ENCODE measurements at places on chromosomes 16 and 17.

DNA sequence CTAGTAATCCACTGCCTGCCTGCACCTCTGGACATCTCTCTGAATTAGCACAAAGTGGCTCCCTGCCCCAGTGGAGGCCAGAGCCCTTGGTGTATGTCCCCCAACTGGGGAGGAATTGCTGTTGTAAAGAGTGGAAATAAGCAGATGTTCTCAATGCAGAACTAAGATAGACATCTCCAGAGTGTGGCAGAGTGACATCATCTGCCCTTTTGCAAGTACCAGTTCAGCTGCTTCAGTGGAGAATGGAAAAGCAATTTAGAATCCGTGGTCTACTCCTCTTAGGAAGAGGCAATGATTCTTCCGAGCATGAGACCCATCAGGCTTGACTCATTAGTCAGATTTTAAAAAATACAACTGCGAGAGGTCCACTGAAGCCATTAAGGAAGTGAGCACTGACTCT is 1512.0 kb upstream of the GOT2 start:
- DNase-seq = no peak

DNA sequence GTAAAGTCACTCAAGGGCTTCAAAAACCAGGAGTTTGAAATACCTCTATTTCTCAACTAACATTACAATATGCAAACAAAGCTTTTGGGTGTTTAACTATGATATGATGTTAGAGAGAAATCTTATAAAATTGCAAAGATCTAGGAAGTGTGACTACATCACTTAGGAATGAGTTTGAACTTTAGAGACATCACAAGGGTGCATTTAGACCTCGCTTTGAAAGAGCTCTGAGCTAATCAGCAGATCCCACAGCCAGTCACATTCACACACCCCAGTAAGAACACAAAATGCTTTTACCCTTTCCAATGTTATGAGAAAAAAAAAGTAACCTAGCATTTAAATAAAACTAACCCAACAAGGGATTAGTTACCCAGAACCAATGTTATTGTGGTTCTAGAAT is 45.2 kb downstream of the HYDIN start:
- no peak for DNase-seq

- DNase-seq = peak; percentile 39
Measured at GRCh38 chr17:10879190-10879836, 41.4 kb upstream of the PIRT start.

DNA sequence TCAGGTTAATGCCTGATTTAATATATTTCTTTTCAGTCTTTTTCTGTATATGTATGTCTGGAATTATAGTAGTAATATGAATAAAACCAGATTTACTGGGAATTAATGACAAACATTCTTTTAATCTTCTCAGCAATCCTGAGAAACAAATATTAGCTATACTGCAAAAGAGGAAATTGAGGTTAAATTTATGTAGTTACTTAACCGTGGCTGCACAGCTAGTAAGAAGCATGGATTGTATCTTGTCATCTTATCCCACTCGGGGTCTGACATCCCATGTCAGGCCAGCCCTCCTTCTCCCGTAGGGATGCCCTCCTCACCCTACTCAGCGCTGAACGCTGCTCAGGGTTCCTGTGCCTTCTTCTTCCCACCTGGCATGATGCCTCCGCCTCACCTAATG is 143.0 kb downstream of the FTO start:
- DNase-seq = no peak

- peak; percentile 71 for DNase-seq
Measured at GRCh38 chr16:7363422-7364417, 31.1 kb downstream of the RBFOX1 start.

- DNase-seq = no peak
Measured at GRCh38 chr17:72135546-72136325, 14.9 kb downstream of the SOX9 start.

GRCh38 chr17:49132699-49133364 is at the start of gene B4GALNT2:
Gene B4GALNT2 (plus strand): TSS chr17:49132769. CDS start chr17:49132793, 24 bp downstream.
- no peak for DNase-seq

DNA sequence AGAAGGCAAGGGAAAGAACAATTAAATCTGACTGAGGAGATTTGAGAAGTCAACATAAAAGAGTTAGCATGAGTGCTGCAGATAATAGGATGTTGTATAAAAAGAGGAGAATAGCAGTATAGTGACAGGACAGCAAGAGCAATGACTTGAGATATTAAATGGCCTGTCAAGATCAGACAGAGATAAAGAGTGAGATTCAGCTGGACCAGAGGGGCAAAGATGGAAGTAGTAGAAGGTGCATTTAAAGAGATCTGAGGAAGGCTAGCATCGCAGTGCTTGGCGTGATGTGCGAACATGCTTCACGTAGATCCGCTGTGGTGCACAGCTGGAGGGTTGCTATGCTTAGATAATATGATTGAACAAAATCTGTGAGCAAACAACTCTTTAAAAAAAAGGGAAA is 1422.6 kb upstream of the CDH8 start:
- no peak for DNase-seq

GRCh38 chr17:73882590-73882989 is 238.3 kb upstream of the SDK2 start:
- DNase-seq = no peak

DNA sequence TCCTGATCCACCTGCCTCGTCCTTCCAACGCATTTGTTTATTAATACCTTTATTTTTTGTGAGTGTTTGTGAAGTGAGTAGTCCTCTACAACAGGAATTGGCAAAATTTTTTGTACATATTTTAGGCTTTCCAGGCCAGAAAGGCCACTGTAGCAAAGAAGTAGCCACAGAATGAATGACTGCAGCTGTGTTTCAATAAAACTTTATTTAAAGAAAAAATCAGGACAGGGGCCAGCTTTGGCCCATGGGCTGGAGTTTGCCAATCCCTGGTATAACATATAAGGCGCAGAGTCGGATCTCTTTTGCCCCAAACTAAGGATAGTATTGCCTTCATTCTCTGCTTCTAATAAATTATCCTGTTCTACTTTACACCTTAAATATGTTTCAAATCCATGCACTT is 198.0 kb upstream of the COX10 start:
- no peak for DNase-seq

DNA sequence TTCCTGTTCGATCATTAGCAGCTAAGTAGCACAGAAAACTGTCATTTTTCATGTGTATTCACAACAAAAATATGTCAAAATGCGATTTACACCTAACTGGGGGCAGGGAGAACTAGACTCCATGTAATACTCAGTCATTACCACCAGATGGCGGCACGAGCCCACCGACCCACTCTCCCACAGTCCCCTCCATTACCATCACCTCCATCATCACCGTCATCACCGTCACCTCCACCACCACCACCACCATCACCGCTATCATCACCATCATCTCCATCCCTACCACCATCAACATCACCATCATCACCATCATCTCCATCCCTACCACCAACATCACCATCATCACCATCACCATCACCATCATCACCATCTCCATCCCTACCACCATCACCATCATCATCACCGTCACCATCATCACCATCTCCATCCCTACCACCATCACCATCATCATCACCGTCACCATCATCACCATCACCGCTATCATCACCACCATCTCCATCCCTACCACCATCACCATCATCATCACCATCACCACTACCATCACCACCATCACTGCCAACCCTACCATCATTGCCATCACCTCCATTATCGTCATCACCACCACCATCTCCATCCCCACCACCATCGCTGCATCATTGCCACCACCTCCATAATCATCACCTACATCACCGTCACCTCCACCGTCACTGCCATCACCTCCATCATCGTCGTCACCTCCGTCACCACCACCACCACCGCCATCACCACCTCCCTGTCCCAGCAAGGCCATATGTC is 14.4 kb downstream of the NDUFAF8 start:
- DNase-seq = no peak

DNA sequence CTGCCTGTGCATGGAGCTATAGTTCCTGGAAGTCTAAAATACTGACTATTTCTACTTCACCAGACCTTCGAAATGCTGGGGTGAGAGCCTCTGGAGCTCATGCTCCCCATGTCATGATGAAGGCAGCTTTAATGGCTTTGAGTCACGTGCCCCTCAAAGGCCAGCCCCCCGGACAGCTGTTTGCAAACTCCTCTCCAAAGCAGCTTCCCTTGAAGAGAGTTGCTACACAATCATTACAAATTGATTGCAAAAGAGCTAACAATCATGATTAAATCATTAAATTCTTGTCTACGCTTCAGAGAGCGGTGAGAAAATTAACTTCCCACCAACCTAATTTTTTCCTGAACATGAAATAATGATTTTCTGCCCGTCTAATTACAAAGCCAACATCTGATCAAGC is 134.8 kb upstream of the IRX6 start:
- no peak for DNase-seq

- no peak for DNase-seq
Measured at GRCh38 chr16:84567286-84567962, 50.5 kb downstream of the COTL1 start.

DNA sequence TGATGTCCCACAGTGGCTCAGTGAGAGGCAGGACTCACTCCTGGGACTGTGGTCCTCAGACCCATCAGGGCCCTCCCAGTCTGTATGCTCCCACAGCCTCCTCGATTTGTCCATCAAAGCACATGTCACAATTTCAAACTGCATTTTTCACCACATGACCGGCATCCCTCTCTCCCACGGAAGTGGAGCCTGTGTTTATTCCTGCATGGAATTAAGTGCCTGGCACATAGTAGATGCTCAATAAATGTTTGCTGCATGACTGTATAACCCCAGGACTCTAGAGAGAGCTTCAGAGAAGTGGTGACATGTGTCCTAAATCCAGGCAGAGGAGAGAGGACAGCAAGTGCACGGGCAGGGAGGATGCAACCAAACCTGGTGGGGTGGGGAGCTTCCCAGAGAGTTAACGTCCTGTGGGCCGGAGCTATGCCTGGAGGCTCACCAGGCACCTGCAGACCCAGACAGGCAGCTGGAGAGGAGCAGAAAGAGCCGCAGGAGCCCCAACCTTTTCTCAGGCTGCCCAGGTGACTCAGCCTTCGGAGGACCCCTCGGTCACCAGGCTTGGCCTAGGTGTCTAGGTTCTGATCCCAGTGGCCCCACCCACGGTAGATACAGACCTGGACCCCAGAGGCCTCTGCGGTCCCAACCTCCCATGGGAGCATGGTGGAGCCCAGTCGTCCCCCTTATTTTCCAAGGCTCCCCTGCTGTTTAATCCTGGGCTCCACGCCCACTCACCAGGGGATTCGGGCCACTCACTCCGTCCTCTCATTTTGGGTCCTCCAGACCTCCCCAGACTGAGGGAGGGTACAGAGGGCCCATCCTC is 5.8 kb downstream of the CDH5 start:
- DNase-seq = no peak

- no peak for DNase-seq
Measured at GRCh38 chr17:36661047-36661666, 59.8 kb downstream of the MRM1 start.

DNA sequence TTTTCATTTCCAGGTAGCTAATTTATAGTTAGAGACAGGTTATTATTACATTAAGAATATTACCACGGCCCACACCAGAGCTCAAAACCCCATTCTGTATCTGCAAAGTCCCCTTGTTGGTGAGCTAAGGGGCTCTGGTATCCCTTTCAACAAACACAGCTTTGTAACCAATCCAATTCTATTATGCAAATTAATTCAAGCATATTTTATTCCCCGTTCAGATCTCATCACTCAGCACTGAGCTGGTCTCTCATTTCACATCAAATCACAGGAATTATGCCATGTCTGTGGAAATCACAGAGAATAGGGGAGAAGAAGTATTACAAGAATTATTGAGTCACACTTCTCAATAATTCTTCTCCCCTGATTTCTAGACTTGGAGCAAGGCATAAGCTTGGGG is 111.7 kb downstream of the CDH11 start:
- no peak for DNase-seq

DNA sequence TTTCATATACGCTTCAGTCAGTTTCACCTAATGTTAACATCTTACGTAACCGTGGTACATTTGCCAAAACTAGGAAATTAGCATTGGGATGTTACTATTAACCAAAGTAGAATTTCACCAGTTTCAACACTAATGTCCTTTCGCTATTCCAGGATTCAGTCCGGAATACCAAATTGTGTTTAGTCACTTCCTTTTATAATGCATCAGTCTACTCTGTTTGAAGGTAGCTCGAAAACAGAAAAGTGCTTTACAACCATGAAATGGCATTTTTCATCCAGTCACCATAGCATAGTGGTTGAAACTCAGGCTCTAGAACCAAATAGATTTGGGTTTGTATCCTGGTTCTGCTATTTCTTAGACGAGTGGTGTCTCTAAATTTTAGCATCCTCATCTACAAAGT is 29.4 kb downstream of the AP2B1 start:
- no peak for DNase-seq

DNA sequence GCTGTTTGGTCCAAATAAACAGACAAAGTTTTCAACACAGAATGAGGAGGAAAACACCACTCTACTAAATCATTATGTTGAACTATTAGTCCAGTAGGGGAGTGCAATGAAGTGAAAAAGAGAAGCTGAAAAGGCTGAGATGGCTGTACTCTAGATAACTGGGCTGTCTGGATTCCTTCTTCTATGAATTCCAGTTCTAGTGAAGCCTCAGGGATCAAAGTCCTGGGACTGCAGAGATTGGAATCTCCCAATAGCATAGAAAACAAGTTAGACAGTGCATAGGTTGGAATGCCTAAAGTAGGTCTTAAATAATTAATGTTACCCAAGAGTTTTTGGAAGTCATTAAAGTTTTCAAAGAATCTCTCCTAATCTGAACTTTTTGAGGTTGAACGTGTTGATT is 59.9 kb downstream of the LGALS9 start:
- no peak for DNase-seq

GRCh38 chr16:1746693-1747195 is 24.6 kb downstream of the NME3 start:
- DNase-seq = no peak

DNA sequence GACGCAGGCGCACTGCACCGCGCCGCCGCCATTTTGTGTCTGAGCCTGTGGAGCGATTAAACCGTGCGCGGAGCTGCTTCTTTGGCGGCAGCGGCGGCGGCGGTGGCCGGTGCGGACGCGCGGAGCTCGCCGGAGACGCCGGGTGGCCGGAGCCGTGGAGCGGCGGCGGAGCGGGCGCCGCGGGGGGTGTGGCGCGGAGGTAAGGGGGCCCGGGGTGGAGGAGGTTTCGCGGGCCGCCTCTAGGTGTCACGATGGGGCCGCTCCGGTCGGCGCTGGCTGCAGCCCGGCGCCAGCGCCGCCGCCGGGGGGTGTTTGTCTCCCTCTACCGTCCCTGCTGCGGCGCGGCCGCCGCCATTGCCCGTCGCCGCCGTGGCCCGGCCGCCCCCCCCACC is at the start of gene CTCF:
Gene CTCF, plus strand, starts transcription at position 1 of the 392 bp plus-strand sequence. CDS start 48,307 bp downstream, outside the sequence.
- peak; percentile 92 for DNase-seq

DNA sequence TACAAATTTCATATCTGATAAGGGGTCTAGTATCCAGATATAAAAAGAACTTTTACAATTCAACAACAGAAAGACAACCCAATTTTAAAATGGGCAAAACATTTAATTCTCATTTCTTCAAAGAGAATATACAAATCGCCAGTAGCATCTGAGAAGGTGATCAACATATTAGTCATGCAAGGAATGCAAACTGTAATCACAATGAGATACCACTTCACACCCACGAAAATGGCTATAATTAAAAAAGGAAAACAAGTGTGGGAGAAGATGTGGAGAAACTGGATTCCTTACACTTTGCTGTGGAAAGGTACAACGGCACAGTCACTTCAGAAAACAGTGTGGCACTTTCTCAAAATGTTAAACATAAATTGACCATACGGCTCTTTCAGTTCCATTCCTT is 168.2 kb downstream of the VPS53 start:
- no peak for DNase-seq

Data from left ventricle myocardium superior (tissue), 1 donor.